ENCODE measurements at places on chromosomes 5 and 9. TPM values are rescaled to one million over a fixed set of nuclear protein-coding genes. Genes with fewer than 3 reads are reported as not detected.

GRCh38 chr5:137695651-137696428 is 40.0 kb downstream of the KLHL3 start:
- H3K27ac ChIP-seq, result peak overlapping the region; percentile 64
- DNase-seq, result peak; percentile 28
- H3K4me3 ChIP-seq, result peak overlapping the region; percentile 39
- peaks cover 11% of the 10 kb centered on the region for H3K36me3 ChIP-seq

- H3K36me3 ChIP-seq, result no peaks in the 10 kb centered on the region
- no peak overlapping the region for H3K27ac ChIP-seq
- DNase-seq, result no peak
- H3K4me3 ChIP-seq, result no peak overlapping the region
- H3K4me1 ChIP-seq, result no peaks in the 10 kb centered on the region
Measured at GRCh38 chr5:95075111-95075510, 209.8 kb downstream of the MCTP1 start.

- DNase-seq, result no peak
- H3K36me3 ChIP-seq, result peaks cover 2% of the 10 kb centered on the region
- no peaks in the 10 kb centered on the region for H3K4me1 ChIP-seq
- H3K27ac ChIP-seq, result no peak overlapping the region
- H3K27me3 ChIP-seq, result no peaks in the 10 kb centered on the region
- no peak overlapping the region for H3K4me3 ChIP-seq
Measured at GRCh38 chr5:60997721-60998120, 52.7 kb downstream of the NDUFAF2 start.

DNA sequence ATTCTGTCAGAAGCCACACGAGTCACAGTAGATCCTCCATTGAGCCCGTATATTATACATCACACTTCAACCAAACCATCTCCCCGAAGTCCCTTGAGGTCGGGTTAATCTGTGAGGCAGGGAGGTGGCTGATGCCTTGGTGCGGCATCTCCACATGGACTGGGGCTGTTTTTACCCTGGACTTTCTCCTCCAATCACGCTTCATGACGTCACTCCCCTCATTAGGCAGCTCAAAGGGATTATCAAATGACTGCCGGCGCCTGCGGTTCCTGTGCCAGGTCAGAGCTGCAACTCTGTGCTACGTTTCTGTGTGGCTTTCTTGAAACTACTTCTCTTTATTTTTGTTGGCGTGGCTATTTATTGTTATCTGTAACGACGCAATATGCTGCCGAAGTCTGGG is 53.7 kb downstream of the TMOD1 start:
- no peaks in the 10 kb centered on the region for H3K27me3 ChIP-seq
- H3K4me3 ChIP-seq, result no peak overlapping the region
- no peaks in the 10 kb centered on the region for H3K36me3 ChIP-seq
- no peak for DNase-seq
- H3K27ac ChIP-seq, result no peak overlapping the region

DNA sequence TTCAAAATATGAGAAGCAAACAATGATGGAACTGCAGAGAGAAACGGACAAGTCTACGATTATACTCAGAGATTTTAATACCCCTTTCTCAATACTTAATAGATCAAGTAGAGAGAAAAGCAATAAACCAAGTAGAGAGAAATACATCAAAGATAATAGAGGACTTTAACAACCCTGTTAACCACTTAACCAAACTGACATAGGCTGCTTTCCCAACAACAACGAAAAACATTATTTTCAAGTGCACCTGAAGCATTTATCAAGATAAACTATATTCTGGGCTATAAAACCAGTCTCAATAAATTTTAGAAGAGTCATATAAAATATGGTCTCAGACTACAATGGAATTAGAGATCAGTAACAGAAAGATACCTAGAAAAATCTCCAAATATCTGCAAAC is 67.4 kb downstream of the GNAQ start:
- H3K4me3 ChIP-seq, result no peak overlapping the region
- DNase-seq, result no peak
- H3K4me1 ChIP-seq, result no peaks in the 10 kb centered on the region
- no peak overlapping the region for H3K27ac ChIP-seq

DNA sequence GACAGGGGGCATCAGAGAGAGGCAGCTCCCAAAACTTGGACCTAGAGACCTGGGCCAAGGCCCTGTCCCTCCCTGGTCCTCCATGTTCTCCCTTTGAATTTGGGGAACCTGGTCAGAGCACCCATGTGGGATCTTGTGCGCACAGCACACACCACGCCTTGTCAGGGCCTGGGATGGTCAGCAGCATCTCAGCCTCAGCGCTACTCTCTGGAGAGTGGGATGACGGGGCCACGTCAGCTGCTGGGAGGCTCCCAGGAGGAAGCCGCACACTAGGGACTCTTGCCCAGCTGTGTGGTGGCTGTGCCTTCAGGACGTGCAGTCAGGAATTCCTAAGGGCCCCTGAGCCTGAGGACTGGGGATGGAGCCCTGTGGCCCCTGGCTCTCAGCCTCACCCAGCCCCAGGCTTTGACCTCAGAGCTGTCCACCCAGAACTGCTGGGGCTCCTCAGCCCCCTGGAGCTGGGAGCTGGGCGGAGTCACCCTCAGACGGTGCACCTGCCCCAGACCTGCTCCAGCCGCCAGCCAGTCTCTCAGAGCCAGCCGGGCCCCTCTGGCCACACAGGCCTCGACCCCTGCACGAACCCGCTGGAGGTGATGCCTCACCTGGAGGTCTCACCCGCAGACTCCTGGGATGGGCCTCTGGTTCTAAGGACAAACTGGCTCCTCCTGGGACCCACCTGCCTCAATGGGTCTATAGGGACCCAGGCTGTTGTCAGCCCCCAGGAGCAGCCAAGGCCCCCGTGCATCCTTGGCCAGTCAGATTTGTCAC is 38.3 kb upstream of the EGFL7 start:
- DNase-seq, result no peak
- H3K36me3 ChIP-seq, result peaks cover 3% of the 10 kb centered on the region
- H3K27ac ChIP-seq, result no peak overlapping the region
- peaks cover 73% of the 10 kb centered on the region for H3K27me3 ChIP-seq

DNA sequence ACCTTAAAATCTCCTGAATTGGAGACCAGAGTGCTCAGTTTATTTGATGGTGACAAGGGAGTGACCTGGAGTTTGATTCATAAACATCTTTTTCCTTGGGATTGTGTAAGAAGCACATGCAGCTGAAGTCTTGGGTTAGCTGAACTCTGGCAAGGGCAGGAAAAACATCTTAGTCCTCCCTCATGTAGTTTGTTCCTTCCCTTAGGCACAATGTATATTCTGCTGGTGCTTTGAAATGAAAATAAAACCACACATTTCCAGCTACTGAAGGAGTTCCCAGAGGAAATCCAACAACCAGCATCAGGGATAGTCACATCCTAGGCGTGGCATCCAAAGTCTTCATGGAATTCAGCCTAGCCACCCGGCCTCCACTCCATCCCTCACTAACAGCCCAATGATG is 95.2 kb upstream of the PAPPA start:
- H3K27ac ChIP-seq, result no peak overlapping the region
- H3K4me3 ChIP-seq, result no peak overlapping the region
- no peaks in the 10 kb centered on the region for H3K4me1 ChIP-seq
- H3K27me3 ChIP-seq, result no peaks in the 10 kb centered on the region

DNA sequence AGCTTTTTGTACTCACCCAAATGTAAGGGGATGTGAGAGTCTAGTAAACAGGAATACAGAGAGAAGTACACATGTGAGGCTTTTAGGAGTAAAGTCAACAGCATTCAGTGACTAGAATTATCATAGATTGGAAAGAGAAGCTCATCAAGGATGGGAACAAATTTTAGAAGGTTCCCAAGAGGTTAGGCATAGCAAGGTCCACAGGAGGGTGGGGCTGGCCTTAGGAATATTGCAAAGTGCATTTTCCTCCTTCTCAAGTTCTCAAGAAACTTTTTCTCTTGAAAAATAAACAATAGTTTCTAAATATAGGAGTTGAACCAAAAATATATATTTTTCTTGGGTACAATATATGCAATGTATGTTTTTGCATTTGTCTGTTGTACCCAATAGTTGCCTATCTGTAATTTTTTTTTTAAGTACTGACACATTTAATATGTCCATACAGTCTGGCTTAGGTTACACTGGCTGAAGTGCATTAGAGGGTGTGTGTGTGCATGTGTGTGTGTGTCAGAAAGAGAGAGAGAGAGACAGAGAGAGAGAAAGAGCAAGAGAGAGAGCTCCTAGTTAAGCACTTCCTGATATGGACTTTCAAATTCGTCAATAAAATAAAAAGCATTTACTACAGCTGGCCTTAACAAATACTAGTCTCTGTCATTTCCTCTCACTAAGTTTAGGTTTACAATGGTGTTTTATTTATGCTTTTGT is 62.2 kb downstream of the SNX18 start:
- H3K27me3 ChIP-seq, result no peaks in the 10 kb centered on the region
- H3K4me3 ChIP-seq, result no peak overlapping the region
- H3K4me1 ChIP-seq, result peaks cover under 1% of the 10 kb centered on the region
- no peak overlapping the region for H3K27ac ChIP-seq
- DNase-seq, result no peak

DNA sequence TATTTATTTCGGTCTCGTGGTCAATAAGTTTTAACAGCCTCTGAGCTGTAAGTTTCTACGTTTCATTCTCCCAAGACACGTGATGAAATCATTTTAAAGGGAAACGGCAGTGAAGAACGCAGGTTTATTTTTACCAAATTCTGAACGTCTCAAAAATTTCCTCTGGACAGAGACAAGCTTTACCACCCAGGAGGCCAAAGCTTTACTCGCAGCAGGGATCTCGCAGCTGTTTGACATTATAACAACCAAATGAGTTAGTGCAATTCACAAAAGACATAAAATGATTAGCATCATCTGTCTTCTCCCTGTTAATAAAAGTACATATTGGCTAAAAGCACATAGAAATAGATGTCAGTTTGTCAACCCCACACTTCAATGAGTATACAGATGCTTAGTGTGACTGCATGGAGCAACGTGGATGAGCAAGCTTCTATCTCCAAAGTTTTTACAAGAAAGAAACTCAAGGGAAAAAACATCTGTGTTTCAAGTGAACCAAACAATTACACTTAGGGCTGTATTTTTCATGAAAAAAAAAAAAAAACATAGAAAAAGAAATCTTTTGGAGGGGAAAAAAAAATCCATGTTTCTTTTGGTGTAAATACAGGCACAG is 2.5 kb downstream of the SEMA5A start:
- H3K27ac ChIP-seq, result no peak overlapping the region
- H3K27me3 ChIP-seq, result peaks cover 8% of the 10 kb centered on the region
- no peak overlapping the region for H3K4me3 ChIP-seq
- H3K4me1 ChIP-seq, result peaks cover 13% of the 10 kb centered on the region
- no peak for DNase-seq

GRCh38 chr9:120402741-120403542 is 177.0 kb downstream of the CDK5RAP2 start:
- peaks cover 84% of the 10 kb centered on the region for H3K36me3 ChIP-seq
- H3K27ac ChIP-seq, result no peak overlapping the region
- H3K27me3 ChIP-seq, result no peaks in the 10 kb centered on the region
- H3K4me1 ChIP-seq, result no peaks in the 10 kb centered on the region

RLN1 gene
- 3.5 TPM for total RNA-seq

ARHGEF28 gene
- 0.73 TPM for total RNA-seq

SCGB3A1 gene
- total RNA-seq, result not detected

GAPT gene
- total RNA-seq, result 0.99 TPM

CHD1 gene
- 61.5 TPM for total RNA-seq

IL33 gene
- not detected for total RNA-seq

PTCH1 gene
- 35.5 TPM for total RNA-seq

Data from T-cell (primary cell).